ENCODE measurements at places on chromosomes 5 and 9.

- no peak for DNase-seq
Observed at GRCh38 chr5:146369691-146370090, 31.1 kb downstream of the POU4F3 start.

DNA sequence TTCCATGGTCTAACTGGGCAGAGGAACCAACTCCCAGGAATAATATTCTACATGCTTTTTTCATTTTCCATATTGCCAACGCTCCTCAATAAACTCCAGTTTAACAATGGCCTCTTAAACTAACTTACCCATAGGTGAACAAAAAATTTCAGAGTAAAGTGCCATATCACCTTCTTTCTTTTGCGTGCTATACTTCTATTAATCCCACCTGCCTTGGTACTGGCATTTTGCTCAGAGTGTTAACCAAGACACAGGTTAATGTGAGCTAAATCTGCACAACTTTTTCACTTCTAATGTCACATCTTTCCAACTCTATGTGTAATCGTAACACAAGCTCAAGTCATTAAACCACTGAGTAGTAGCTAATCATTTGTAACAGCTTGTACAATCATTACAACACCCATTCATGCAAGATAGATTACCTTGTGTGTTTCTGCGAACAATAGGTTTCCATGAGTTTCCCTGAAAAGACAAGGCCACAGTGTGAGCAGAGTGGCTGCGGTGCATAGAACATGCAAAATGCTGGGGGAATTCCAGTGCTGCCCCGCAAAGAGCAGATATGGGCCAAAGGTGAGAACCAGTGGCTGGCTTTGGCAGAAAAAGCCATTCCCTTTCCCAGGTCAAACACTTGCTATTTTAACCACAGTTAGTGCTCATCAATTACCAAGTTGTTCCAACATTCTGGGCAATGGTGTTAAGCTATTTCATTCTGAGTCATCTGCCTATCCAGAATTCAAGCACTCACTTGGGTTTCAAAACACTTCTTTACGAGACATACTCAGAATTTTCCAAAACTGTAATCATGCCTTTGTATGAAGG is 42.8 kb downstream of the TIMD4 start:
- DNase-seq, result peak; percentile 70

GRCh38 chr5:123474228-123474627 is 37.7 kb upstream of the CSNK1G3 start:
- no peak for DNase-seq

DNA sequence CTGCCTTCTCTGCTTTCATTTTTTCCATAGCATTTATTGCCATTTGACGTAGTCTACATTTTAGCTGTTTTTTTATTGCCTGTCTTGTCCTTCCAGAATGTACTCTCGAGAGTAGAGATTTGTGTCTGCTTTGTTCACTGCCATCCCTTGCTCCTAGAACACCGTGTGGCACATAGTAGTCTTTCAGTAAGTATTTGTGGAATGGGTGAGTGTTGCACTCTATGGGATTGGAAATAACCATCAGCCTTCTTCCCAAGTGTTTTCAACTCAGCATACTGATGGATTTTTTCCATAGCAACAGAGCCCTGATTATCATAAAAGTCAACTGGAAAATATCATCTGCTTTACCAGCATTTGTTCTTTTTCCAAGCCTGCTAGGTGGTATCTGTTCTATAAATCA is 462.6 kb downstream of the ENC1 start:
- no peak for DNase-seq

DNA sequence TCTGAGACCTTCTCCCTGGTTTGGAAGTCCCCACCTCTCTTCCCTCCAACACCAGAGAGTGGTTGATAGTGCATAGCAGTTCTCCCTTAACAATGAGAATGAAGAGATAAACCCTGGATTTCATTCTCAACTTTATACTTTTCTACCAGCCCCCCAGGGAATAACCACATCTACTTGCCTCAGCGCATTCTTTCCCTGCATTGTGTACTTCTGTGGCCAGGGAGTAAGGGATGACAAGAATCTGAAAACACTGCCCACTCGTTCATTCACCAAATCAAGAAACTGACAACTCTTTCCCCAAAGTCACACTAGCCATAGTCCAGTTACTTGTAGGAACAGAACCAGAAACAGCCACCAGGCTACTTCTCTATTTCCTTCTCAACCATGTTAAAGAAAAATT is 46.0 kb upstream of the SPIN1 start:
- no peak for DNase-seq

DNA sequence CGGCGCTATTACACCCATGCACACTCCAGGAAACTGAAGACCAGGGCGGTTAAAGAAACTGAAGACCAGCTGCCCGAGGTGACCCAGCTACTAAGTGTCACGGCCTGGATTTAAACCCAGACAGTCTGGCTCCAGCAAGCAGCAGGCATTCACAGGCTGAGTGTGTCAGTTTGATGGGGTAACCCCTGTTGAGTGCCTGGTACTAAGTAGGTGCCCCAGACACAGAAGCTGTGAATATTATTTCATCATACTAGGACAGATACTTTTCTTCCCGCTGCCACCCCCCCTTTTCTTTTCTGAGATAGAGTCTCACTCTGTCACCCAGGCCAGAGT is 7.3 kb downstream of the ENG start:
- DNase-seq, result no peak

DNA sequence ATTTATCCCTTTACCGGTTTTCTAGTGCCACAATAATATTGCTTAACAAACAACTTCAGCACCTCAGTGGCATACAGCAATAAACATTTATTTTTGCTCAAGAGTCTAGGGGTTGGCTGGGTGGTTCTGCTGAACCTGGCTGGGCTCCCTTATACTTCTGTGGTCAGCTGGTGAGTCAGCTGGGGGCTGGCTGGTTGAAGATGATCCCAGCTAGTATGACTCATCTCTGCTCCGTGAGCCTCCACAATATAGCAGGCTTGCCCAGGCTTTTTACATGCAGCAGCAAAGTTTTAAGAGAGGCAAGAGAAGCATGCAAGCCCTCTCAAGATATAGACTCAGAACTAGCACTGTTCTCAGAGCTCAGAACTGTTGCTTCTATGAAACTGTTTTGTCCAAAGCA is 523.5 kb upstream of the CLINT1 start:
- DNase-seq, result no peak

Measured in activated CD4-positive, alpha-beta T cell treated with anti-CD3 and anti-CD28 coated beads, Interleukin-2, amount 50 U/mL, for 24 hours (primary cell).